Left ventricle myocardium inferior (tissue), 1 donor: ENCODE measurements at places on chromosomes 7 and 10. TPM values are rescaled to one million over a fixed set of nuclear protein-coding genes. Genes with fewer than 3 reads are reported as not detected.

- no peak for DNase-seq
- no peak overlapping the region for H3K27ac ChIP-seq
- H3K36me3 ChIP-seq, result no peaks in the 10 kb centered on the region
These were observed 724.7 kb upstream of the FZD8 start for GRCh38 chr10:36366843-36367242.

- H3K27ac ChIP-seq, result peak overlapping the region; percentile 87
- no peak for DNase-seq
- no peaks in the 10 kb centered on the region for H3K27me3 ChIP-seq
These were observed 3.5 kb downstream of the INPP5A start for GRCh38 chr10:132541129-132541528.

DNA sequence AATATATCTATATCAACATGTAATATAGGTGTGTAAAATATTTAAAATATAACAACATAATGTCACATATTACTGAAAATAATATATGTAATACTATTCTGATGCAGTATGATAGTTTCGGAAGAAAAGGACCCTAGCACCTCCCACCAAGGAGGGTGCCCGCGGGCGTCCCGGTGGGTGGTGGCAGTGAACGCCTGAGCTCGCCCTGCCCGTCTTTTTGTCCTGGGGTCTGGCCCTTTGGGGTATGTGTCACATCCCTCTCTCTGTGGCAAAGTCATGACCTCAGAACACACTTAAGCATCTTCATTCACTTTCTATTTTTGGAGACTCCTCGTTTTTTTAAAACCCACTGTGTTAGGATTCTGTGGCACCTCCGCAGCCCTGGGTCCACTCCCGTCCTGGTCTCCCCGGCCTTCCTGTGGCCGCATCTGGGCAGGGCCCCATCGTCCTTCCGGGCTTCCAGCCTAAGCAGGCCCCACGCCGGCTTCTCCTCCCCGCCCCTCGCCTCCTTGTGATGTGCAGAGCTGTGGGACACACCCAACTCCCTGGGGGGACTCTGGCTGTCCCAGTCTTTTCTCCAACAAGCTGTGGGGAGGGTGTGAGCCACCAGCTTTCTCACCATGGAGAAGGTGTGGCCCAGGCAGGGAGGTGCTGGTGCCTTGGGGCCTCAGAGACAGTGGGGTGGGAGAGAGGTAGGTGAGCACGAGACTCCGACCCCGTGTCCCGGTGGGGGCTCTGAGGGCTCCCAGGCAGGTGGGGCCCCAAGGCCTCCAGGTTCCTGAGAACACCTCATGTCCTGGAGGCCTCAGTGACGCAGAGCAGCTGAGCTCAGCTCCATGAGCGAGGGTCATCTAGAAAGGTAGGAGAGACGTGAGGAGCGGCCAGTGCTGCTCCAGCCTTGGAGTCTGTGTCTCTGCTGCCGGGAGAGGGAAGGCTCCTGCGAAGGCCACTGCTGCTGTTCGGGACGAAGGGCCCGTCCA lies 16.5 kb downstream of the PWWP2B start:
- peaks cover 62% of the 10 kb centered on the region for H3K4me1 ChIP-seq
- no peak overlapping the region for H3K4me3 ChIP-seq
- no peaks in the 10 kb centered on the region for H3K27me3 ChIP-seq
- peak overlapping the region; percentile 70 for H3K27ac ChIP-seq
- H3K36me3 ChIP-seq, result no peaks in the 10 kb centered on the region
- no peak for DNase-seq

- no peak overlapping the region for H3K27ac ChIP-seq
- no peak for DNase-seq
- H3K4me3 ChIP-seq, result no peak overlapping the region
- H3K36me3 ChIP-seq, result no peaks in the 10 kb centered on the region
- peaks cover 7% of the 10 kb centered on the region for H3K4me1 ChIP-seq
These were observed 400.1 kb downstream of the PARD3 start for GRCh38 chr10:34415039-34415438.

- no peaks in the 10 kb centered on the region for H3K36me3 ChIP-seq
- no peak overlapping the region for H3K27ac ChIP-seq
- peaks cover 13% of the 10 kb centered on the region for H3K4me1 ChIP-seq
- DNase-seq, result no peak
- no peaks in the 10 kb centered on the region for H3K27me3 ChIP-seq
These were observed 174.9 kb upstream of the NRP1 start for GRCh38 chr10:33509231-33509831.

DNA sequence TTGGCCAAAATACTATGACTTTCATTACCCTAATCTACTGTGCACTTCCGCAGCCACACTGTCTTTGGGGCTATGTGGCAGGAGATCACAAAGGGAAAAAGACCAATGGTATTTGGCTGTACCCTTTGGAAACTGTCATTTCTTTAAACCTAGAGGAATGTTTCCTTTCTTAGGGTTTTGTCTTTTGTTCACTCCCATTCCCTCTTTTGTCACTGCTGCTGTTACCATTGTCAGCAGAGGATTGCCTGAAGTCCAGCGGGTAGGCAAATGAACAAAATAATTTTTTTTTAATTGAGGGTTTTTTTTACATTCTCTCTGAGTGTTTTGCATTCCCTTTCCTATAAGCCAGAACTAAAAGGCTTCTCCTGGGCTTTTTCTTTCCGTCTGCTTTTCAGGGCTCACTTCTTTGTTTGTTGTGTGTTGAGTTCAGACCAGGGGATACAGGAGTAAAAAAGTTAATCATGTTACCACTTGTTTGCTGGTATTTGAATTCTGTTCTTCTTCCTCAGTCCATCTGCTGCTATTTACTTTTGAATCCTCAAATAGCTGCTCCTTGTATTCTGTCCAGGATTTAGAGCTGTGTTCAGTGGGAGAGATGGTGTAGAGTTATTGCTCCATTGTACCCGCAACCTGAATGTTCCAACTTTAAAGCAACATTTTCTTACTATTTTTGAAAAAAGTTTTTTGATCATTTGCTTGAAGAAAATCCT lies 374.6 kb downstream of the SUGCT start:
- no peak overlapping the region for H3K4me3 ChIP-seq
- no peak overlapping the region for H3K27ac ChIP-seq
- H3K4me1 ChIP-seq, result no peaks in the 10 kb centered on the region
- H3K36me3 ChIP-seq, result no peaks in the 10 kb centered on the region
- DNase-seq, result no peak

GRCh38 chr10:124251317-124252065 lies 158.1 kb upstream of the CHST15 start:
- H3K27me3 ChIP-seq, result peaks cover 32% of the 10 kb centered on the region
- no peak overlapping the region for H3K4me3 ChIP-seq
- H3K27ac ChIP-seq, result no peak overlapping the region
- no peaks in the 10 kb centered on the region for H3K36me3 ChIP-seq

DNA sequence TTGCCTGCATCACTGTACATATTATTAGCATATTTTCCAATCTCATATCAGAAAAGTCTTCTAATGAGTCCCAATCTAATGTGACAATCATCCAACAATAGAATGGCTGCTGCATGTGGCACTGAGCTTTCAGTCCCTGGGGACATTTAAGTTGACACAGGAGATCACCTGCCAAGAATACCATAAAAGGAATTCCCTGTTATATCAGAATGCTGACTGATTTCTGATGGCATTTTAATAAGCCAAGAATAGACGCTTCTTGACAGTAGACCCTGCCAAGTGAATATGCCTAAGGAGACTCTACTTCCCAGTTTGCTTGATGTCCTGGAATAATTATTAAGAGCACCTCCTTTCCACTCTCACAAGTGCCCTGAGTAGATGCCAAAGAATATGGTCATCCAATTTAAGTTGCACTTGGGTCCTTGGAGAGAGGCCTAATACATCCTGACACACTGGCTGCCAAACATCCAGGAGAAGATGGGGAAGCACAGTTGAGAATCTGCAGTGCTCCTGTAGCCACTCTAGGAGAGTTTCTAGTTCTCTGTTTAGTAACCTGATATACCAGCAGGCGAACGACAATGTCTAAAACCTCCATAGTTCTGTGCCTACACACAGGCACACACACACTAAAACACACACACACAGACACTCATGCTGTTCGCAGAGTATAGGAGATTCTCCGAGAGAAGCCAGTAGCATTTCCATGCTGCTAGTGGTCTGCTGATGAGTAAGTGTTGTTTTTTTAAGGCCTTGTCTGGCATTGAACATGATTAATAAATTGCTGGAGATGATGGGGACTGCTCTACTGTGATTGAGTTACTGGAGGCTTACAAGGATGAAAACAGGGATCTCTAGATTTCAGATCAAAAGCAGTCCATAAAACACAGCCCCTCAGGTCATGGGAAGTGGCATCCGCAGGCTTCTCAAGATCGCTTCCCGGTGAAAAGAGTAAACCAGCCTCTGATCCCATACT lies 369.6 kb downstream of the KCNMA1 start:
- no peak for DNase-seq
- H3K4me1 ChIP-seq, result peaks cover 10% of the 10 kb centered on the region
- peaks cover 78% of the 10 kb centered on the region for H3K27me3 ChIP-seq
- no peaks in the 10 kb centered on the region for H3K36me3 ChIP-seq
- H3K27ac ChIP-seq, result no peak overlapping the region
- no peak overlapping the region for H3K4me3 ChIP-seq

DNA sequence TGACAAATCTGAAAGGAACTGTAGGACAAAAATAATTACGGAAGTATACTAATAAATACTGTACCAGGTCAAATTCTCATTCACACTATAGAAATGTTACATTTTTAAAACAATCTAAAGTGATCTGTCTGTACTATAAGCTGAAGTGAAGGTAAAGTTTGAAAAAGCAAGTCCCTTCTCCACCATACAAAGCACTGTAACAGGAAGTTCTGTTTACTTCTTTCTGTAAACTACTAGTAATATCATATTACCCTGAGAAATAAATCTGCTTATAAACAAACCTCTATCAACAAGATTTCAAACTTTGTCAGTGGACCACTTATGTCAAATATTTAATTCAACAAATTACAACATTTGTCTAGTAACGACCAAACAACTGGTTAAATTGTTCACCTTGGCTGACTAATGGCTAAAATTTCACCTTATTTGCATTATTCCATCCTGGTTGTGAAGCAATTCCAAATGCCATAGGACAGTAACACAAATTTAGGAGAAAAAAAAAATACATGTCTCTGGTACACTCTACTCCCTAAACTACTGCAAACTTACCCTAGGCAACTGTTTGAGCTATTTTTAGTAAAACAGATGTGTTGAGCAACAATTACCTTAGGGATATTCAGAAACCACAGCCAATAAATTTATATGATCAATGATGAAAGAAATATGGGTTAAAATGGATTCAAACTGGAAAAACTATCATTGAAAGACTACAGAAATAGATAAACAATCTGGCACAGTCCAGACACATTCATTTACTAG lies 126.0 kb downstream of the NRBF2 start:
- peaks cover 6% of the 10 kb centered on the region for H3K36me3 ChIP-seq
- H3K27ac ChIP-seq, result peak overlapping the region; percentile 25
- H3K4me3 ChIP-seq, result no peak overlapping the region
- H3K4me1 ChIP-seq, result peaks cover 95% of the 10 kb centered on the region

DNA sequence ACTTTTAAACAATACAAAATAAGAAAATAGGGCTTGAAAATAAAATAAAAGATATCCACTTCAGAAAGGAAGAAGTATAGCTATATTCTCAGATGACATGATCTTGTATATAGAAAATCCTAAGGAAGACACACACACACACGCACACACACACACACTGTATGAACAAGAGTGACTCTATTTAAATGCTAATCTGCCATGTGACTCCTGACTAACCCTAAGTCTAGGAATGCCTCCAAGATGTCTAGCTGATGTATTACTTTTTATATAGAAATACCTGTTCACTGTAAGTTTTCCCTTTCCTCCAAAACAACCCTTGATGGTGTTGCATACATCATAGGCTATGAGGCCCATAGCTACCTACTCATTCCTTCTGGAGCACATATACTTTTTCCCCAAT lies 173.1 kb upstream of the LRRTM3 start:
- no peak overlapping the region for H3K4me3 ChIP-seq
- DNase-seq, result no peak
- no peaks in the 10 kb centered on the region for H3K4me1 ChIP-seq
- H3K27ac ChIP-seq, result no peak overlapping the region

GRCh38 chr7:25485026-25485425 lies 256.7 kb upstream of the NPVF start:
- no peak overlapping the region for H3K27ac ChIP-seq
- no peaks in the 10 kb centered on the region for H3K36me3 ChIP-seq
- H3K4me1 ChIP-seq, result no peaks in the 10 kb centered on the region
- DNase-seq, result no peak
- no peaks in the 10 kb centered on the region for H3K27me3 ChIP-seq
- H3K4me3 ChIP-seq, result no peak overlapping the region

GRCh38 chr10:29969255-29970011 lies 90.0 kb downstream of the JCAD start:
- no peaks in the 10 kb centered on the region for H3K36me3 ChIP-seq
- no peak for DNase-seq
- H3K4me3 ChIP-seq, result no peak overlapping the region
- H3K27me3 ChIP-seq, result no peaks in the 10 kb centered on the region

- H3K27me3 ChIP-seq, result no peaks in the 10 kb centered on the region
- peaks cover 37% of the 10 kb centered on the region for H3K4me1 ChIP-seq
- DNase-seq, result no peak
These were observed 63.2 kb downstream of the DGKB start for GRCh38 chr7:14839307-14839706.

- H3K36me3 ChIP-seq, result no peaks in the 10 kb centered on the region
- DNase-seq, result no peak
- no peak overlapping the region for H3K4me3 ChIP-seq
- no peak overlapping the region for H3K27ac ChIP-seq
- peaks cover 14% of the 10 kb centered on the region for H3K4me1 ChIP-seq
These were observed 41.4 kb downstream of the EBF3 start for GRCh38 chr10:129922598-129923123.

GRCh38 chr10:32379950-32380551 lies 33.1 kb upstream of the EPC1 start:
- H3K4me1 ChIP-seq, result peaks cover 37% of the 10 kb centered on the region
- peak overlapping the region; percentile 76 for H3K4me3 ChIP-seq
- no peak for DNase-seq
- H3K27ac ChIP-seq, result peak overlapping the region; percentile 88
- H3K36me3 ChIP-seq, result no peaks in the 10 kb centered on the region
- H3K27me3 ChIP-seq, result no peaks in the 10 kb centered on the region

- peaks cover 52% of the 10 kb centered on the region for H3K36me3 ChIP-seq
- H3K27me3 ChIP-seq, result no peaks in the 10 kb centered on the region
- H3K4me3 ChIP-seq, result no peak overlapping the region
- DNase-seq, result no peak
These were observed 4.4 kb downstream of the EIF3B start for GRCh38 chr7:2358968-2359527.

Gene LRRC4
- total RNA-seq, result 4.4 TPM

Gene BLNK
- 1.4 TPM for total RNA-seq

Gene PCLO
- total RNA-seq, result 4.2 TPM

Gene GNAT3
- total RNA-seq, result not detected

Gene GRM3
- not detected for total RNA-seq

Gene VSTM2A
- total RNA-seq, result not detected

Gene RASA4B
- total RNA-seq, result 5.7 TPM

Gene UCN3
- total RNA-seq, result not detected

Gene TRIL
- total RNA-seq, result 1.9 TPM

Gene KCNIP2
- 29.2 TPM for total RNA-seq

Gene KCNH2
- 94.1 TPM for total RNA-seq

Gene PAX4
- total RNA-seq, result not detected

Gene RBP3
- not detected for total RNA-seq

Gene HPS1
- 31.9 TPM for total RNA-seq

Gene WDFY4
- total RNA-seq, result 1.5 TPM

Gene GJC3
- total RNA-seq, result 0.27 TPM

Gene PRSS2
- not detected for total RNA-seq

Gene ZNF488
- total RNA-seq, result 0.05 TPM

Gene HTR5A
- total RNA-seq, result not detected
